ENCODE measurements at places on chromosomes 1 and 21. TPM values are rescaled to one million over a fixed set of nuclear protein-coding genes. Genes with fewer than 3 reads are reported as not detected.

- no peaks in the 10 kb centered on the region for H3K27me3 ChIP-seq
- H3K4me3 ChIP-seq = no peak overlapping the region
- no peaks in the 10 kb centered on the region for H3K4me1 ChIP-seq
- DNase-seq = no peak
- no peaks in the 10 kb centered on the region for H3K36me3 ChIP-seq
Measured at GRCh38 chr1:20031836-20032235, 38.2 kb upstream of the PLA2G5 start.

GRCh38 chr1:53417074-53417511, 42.1 kb upstream of the DMRTB1 start:
- DNase-seq = no peak
- H3K36me3 ChIP-seq = no peaks in the 10 kb centered on the region
- no peak overlapping the region for H3K4me3 ChIP-seq
- no peak overlapping the region for H3K27ac ChIP-seq
- H3K4me1 ChIP-seq = no peaks in the 10 kb centered on the region

PAQR7 gene
- 8.4 TPM for total RNA-seq

DNA sequence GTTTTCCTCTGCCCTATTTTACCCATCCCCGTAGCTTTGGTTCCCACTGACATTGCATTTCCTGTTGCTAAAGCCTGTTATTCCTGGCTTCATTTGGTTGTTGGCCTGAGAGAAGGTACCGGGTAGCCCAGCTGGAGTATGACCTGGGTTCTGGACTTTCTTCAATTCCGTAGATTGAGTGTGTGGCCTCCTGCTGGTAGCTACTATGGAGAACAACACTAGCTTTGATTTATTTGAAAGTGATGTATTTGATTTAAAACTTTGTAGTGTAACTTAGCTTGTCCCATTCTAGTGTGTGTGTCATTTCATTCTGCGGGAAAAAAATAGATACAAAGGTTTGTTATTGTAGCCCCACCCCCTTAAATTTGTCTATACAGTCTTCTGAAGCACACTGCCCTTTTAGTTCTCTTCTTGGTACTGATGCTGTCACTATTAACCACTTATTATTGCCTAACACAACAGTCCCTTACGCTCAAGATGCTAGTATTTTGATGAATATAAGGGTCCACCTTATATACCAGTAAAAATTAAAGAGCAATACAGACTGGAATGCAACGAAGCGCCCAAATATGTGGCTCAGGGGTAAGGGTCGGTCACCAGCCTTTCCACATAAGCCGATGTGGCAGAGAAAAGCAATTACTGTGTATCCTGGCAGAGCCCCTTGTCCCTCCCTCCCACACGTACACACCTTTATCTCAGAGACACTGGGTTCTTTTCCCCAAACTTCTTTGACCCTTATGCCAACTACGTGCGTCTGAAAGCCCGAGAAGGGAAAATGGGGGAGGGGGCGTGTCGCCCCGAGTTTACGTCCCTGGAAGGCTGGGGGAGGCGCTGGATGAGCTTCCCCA, 643 bp upstream of the MOV10 start:
- H3K4me1 ChIP-seq = peaks cover 21% of the 10 kb centered on the region
- peak overlapping the region; percentile 82 for H3K4me3 ChIP-seq
- peaks cover 3% of the 10 kb centered on the region for H3K36me3 ChIP-seq
- H3K27ac ChIP-seq = peak overlapping the region; percentile 69

GRCh38 chr1:3312898-3313575, 141.4 kb upstream of the ARHGEF16 start:
- peaks cover 8% of the 10 kb centered on the region for H3K4me1 ChIP-seq
- peak overlapping the region; percentile 56 for H3K27ac ChIP-seq
- no peaks in the 10 kb centered on the region for H3K36me3 ChIP-seq
- peak; percentile 78 for DNase-seq
- H3K4me3 ChIP-seq = no peak overlapping the region

GRCh38 chr1:150065184-150065871, 2.2 kb upstream of the VPS45 start:
- peaks cover 3% of the 10 kb centered on the region for H3K36me3 ChIP-seq
- H3K4me3 ChIP-seq = no peak overlapping the region
- no peaks in the 10 kb centered on the region for H3K27me3 ChIP-seq
- no peak overlapping the region for H3K27ac ChIP-seq

SPAG17 gene
- total RNA-seq = not detected

DNA sequence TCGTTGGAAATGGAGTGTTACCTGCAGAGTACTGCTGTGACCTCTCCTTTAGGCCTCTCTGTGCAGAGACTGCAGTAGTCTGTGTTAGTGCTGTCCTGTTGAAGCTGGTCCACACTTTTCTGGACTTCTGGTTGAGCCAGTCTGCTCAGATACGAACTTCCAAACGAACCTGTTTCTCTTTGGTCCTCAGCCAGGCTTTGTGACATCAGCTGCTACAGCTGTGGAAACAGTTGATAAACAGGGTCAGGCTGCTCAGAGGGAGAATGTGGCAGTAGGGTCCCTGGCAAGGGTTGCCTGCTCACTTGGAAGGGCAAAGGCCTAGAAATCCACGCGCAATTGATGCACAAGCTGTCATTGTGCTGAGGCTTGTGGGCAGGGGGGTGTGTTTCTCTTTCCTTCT, 98.8 kb downstream of the NOS1AP start:
- no peaks in the 10 kb centered on the region for H3K36me3 ChIP-seq
- H3K4me1 ChIP-seq = no peaks in the 10 kb centered on the region
- no peak overlapping the region for H3K4me3 ChIP-seq

DNA sequence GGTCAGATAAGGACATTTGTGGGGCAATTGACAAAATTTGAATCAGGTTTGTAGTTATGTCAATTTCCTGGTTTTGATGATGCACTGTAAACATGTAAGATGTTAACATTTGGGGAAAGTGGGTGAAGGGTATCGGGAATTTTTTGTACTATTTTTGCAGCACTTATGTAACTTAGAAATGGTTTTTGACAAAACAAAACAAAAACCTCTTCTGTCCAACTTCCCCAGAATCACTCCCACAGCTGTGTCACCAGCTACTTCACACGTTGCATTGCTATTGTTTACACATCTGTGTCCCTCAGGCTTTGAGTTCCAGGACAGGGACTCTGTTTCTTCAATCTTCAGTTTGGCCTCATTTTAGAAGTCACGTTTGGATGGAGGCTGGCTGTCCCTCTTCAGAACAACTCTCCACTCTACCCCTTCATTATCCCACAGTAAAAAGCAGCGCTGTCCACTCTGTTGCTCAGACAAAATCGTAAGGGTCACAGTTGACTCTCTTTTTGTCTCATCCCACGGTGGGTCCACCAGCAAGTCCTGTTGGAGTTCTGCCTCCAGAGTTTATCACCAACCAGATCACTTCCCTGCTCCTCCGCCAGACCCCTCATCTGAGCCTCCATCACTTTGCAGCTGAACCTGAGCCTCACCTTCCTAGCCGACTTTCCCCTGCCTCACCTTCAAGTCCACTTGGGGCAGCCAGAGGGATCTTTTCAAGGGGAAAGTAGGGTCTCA, 63.2 kb downstream of the NENF start:
- no peaks in the 10 kb centered on the region for H3K36me3 ChIP-seq
- no peak overlapping the region for H3K4me3 ChIP-seq
- no peak for DNase-seq
- H3K27ac ChIP-seq = no peak overlapping the region
- H3K4me1 ChIP-seq = no peaks in the 10 kb centered on the region

FDPS gene
- total RNA-seq = 670 TPM

FOXO6 gene
- total RNA-seq = 0.38 TPM

- DNase-seq = peak; percentile 53
- H3K27me3 ChIP-seq = peaks cover 14% of the 10 kb centered on the region
- no peak overlapping the region for H3K27ac ChIP-seq
Measured at GRCh38 chr1:68442822-68443556, 6.8 kb downstream of the RPE65 start.

GRCh38 chr1:22915231-22915630, 57.4 kb downstream of the LACTBL1 start:
- no peak overlapping the region for H3K4me3 ChIP-seq
- no peak overlapping the region for H3K27ac ChIP-seq
- no peaks in the 10 kb centered on the region for H3K27me3 ChIP-seq
- no peaks in the 10 kb centered on the region for H3K4me1 ChIP-seq

DNA sequence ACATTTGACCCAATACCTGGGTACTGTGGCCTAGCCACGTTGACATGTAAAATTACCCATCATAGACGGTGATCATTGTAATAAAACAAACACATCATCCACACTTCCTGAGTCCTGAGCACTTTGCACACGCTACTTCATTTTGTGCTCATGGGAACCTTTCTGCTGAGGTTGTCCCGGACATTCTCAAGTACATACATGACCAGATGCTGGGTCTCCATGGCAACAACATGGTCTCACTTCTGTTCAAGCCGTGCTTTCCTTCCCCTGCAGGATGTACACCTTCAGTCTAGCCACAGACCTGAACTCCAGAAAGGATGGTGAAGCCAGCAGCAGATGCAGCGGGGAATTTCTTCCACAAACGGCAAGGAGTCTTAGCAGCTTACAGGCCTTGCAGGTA, 22.7 kb downstream of the UBASH3A start:
- H3K4me1 ChIP-seq = peaks cover 12% of the 10 kb centered on the region
- H3K4me3 ChIP-seq = no peak overlapping the region
- H3K27me3 ChIP-seq = peaks cover 40% of the 10 kb centered on the region
- no peaks in the 10 kb centered on the region for H3K36me3 ChIP-seq

DNA sequence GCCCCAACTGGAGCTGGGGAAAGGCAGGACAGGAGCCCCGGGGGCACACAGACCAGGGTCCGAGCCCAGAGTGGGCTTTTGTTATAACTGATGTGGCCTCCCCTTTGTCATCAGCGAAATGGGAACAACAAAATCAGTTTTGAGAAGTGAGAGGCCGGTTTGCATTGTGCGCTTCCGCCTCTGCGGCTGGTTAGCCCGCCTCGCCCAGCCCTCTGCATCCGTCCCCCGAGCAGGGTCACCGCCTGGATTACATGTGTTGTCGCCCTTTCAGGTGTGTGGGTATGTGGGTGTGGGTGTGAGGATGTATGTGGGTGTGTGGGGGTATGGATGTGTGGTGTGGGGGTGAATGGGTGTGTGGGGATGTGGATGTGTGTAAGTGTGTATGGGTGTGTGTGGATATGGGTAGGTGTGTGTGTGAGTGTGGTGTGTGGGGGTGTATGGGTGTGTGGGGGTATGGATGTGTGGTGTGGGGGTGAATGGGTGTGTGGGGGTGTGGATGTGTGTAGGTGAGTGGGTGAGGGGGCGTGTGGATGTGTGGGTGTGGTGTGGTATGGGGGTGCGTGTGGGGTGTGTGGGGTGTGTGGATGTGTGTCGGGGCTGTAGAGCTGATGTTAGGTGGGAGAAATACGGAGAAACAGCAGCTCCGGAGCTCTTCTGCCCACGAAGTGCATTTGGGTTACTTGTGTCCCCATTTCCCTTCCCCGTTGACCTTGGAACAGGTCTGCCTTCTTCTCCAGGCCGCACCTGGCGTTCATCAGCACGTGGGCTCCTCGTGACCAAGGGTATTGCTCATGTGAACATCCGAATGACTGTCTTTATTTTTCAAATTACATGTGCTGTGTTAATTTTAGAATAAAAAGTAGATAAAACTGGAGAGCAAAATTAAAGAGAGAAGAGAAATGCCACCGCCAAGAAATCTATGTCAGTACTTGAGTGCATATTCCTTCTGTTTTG, 67.6 kb downstream of the FHAD1 start:
- no peak for DNase-seq
- no peaks in the 10 kb centered on the region for H3K27me3 ChIP-seq
- H3K4me3 ChIP-seq = no peak overlapping the region
- H3K36me3 ChIP-seq = no peaks in the 10 kb centered on the region

DNA sequence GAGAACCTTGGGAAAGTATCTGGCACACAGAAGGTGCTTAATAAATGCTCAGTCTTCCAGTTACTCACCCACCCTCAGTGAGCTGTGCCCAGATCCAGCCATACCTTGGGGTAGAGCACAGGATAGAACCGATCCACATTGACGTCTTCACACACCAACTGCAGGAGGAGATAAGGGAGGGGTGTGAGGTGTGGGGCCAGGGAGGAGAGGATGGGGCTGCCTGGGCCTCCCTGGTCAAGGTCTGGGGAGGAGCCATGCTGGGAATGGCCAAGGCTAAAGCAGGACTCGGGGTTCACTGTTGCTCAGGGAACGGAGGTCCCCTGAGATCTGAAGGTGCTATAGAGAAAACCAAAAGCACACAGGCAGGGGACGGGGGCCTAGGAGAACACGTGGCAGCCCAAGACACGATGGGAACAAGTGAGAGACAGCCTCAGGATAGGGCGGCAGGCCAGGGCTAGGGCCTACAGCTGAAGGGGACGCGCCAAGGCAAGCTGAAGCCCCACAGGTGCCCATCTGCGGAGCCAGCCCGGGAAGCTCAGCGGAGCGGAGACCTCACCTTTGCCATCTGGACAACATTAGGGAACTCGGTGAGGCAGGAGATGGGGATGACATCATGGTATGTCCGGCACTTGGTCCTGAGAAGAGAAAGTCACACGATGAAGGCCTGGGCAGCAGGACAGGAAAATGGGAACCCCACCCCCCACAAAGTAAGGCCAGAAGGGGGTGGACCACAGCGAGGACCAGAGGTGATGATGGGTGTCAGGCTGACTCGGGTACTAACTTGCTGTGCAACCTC, 55.9 kb downstream of the RAP1GAP start:
- no peak overlapping the region for H3K27ac ChIP-seq
- no peaks in the 10 kb centered on the region for H3K36me3 ChIP-seq
- no peak overlapping the region for H3K4me3 ChIP-seq
- no peak for DNase-seq
- no peaks in the 10 kb centered on the region for H3K4me1 ChIP-seq
- H3K27me3 ChIP-seq = peaks cover 2% of the 10 kb centered on the region

- DNase-seq = no peak
- H3K36me3 ChIP-seq = no peaks in the 10 kb centered on the region
- no peak overlapping the region for H3K27ac ChIP-seq
- H3K4me3 ChIP-seq = no peak overlapping the region
Measured at GRCh38 chr1:29224356-29224837, 6.3 kb downstream of the MECR start.

SMYD2 gene
- total RNA-seq = 22.0 TPM

DNA sequence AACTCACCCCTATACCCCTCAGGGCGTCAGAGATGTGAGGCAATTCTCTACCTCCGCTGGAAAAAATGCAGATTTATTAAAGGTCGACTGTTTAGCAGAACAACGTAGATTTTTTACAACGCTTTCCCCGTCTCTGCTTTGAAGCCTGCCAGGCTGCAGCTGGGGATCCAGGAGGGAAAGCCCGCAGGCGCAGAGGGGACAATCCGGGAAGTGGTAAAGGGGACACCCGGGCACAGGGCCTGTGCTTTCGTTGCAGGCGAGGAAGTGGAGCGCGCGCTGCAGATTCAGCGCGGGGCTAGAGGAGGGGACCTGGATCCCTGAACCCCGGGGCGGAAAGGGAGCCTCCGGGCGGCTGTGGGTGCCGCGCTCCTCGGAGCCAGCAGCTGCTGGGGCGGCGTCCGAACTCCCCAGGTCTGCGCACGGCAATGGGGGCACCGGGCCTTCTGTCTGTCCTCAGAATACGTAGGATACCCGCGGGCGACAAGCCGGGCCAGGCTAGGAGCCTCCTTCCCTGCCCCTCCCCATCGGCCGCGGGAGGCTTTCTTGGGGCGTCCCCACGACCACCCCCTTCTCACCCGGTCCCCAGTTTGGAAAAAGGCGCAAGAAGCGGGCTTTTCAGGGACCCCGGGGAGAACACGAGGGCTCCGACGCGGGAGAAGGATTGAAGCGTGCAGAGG, 5.5 kb downstream of the SIM2 start:
- no peaks in the 10 kb centered on the region for H3K36me3 ChIP-seq
- peaks cover 95% of the 10 kb centered on the region for H3K27me3 ChIP-seq
- no peak overlapping the region for H3K27ac ChIP-seq

GRCh38 chr1:170674239-170674638, 10.3 kb downstream of the PRRX1 start:
- no peak overlapping the region for H3K4me3 ChIP-seq
- H3K27me3 ChIP-seq = peaks cover 12% of the 10 kb centered on the region
- no peaks in the 10 kb centered on the region for H3K4me1 ChIP-seq
- no peak overlapping the region for H3K27ac ChIP-seq
- no peaks in the 10 kb centered on the region for H3K36me3 ChIP-seq
- no peak for DNase-seq

GRCh38 chr1:243849421-243850201, 432 bp downstream of the AKT3 start:
- H3K4me3 ChIP-seq = peak overlapping the region; percentile 61
- peak overlapping the region; percentile 66 for H3K27ac ChIP-seq
- H3K27me3 ChIP-seq = no peaks in the 10 kb centered on the region
- H3K4me1 ChIP-seq = peaks cover 17% of the 10 kb centered on the region

Data from endothelial cell of umbilical vein (primary cell).